Mucosa of descending colon (tissue), 3 donors: ENCODE measurements at places on chromosomes 2 and 18. TPM values are rescaled to one million over a fixed set of nuclear protein-coding genes. Genes with fewer than 3 reads are reported as not detected.

VSNL1 gene
- total RNA-seq, result 2.1 TPM

MAP3K19 gene
- not detected for total RNA-seq

IL1A gene
- total RNA-seq, result not detected

LOXHD1 gene
- not detected for total RNA-seq

SNRNP200 gene
- total RNA-seq, result 95.8 TPM

VRK2 gene
- 20.3 TPM for total RNA-seq

TMEM200C gene
- total RNA-seq, result 0.14 TPM

RUFY4 gene
- not detected for total RNA-seq

DQX1 gene
- total RNA-seq, result 22.2 TPM

CCDC141 gene
- total RNA-seq, result 1.5 TPM

RAB6C gene
- 0.35 TPM for total RNA-seq

CD207 gene
- total RNA-seq, result 0.19 TPM

ALPP gene
- total RNA-seq, result not detected

PLA2R1 gene
- 11.1 TPM for total RNA-seq

NEDD4L gene
- total RNA-seq, result 161 TPM

SIX3 gene
- not detected for total RNA-seq

CD8B2 gene
- total RNA-seq, result 0.07 TPM

HOXD4 gene
- 4.7 TPM for total RNA-seq

AQP4 gene
- 0.10 TPM for total RNA-seq

NFATC1 gene
- total RNA-seq, result 12.9 TPM

IL36RN gene
- total RNA-seq, result not detected

NEUROD1 gene
- total RNA-seq, result 2.5 TPM

EMILIN2 gene
- 19.6 TPM for total RNA-seq

FRZB gene
- total RNA-seq, result 8.9 TPM

TRABD2A gene
- total RNA-seq, result 40.2 TPM

CNDP1 gene
- 0.32 TPM for total RNA-seq

SCN9A gene
- total RNA-seq, result 23.3 TPM
